CD4-positive, alpha-beta T cell treated with Interleukin-6 for 4 hours (primary cell): ENCODE measurements at places on chromosomes 2 and 18.

DNA sequence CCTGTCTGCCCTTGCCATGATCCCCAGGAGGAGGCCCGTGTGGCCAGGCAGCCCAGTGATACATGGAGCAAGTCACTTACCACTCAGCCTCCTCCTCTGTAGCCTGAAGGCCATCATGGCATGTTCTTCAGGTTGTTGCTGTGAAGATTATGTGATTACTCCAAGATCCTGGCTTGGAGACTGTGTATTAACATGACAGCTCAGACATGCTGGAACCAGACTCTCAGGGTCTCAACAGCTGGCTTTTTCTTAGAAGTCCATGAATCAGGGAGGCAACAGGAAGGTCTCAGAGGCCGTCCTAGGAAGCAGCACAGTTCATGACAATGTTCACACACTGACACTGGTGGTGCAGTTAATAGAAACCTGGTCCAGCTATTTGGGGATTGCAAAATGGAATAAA lies 158.6 kb upstream of the TWIST2 start:
- DNase-seq = no peak

- DNase-seq = no peak
Observed at GRCh38 chr2:18788592-18788991, 199.2 kb upstream of the NT5C1B start.

- no peak for DNase-seq
Observed at GRCh38 chr2:24429197-24430074, 61.6 kb upstream of the NCOA1 start.

DNA sequence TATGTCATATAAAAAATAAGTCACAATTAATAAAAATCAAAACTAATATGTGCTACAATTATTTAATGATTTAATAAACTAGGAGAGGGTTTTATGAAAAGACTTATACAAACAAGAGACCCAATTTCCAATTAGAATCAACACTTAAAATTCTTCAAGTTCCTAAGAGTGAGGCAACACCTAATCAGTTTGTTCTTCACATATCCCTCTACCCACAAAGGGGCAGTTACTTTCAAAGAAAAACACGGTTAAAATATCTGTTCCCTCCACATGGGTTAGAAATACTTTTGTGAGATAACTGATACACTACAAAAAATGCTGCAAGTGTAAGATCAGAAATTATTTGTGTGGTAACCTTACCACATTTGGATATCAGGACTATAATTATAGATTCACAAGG lies 357.0 kb downstream of the ERBB4 start:
- DNase-seq = no peak

GRCh38 chr2:204544961-204545860 lies at the start of gene PARD3B:
Gene PARD3B (plus strand): TSS chr2:204545475. CDS start chr2:204546000, 525 bp downstream.
- peak; percentile 5 for DNase-seq

DNA sequence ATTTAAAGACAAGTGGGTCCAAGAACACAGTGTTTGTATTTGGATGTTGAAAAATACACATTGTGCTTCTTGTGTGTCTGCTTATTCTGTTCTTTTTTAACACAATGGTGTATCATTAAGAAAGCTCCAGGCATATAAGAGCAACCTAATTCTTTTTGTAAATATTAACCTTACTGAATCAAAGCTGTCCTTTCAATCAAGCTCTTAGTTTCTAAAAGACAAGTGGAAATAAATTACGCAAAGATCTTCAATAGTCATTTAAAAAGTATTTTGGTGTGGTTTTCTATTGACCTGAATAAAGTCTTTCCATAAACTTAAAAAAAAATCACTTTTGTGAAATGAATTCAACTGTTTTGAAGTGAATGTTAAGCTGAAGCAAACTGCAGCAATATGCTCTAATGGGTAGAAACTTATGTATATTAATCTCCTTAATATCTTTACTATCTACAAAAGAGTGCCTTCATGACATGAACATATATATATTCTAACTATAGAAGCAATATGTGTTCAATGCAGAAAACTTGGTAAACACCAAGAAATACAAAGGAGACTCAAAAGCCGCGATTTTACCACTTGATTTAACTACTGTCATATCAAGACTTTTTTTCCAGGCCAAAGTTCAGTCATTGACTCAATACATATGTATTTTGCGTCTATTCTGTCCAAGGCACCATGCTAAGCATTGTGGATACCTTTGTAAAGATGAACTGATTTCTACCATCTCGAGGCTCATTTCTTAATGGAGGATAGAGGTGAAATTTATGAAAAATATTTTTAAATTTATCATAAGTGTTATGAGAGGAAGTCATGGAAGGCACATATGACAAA lies 97.7 kb downstream of the ARHGAP15 start:
- DNase-seq = no peak

DNA sequence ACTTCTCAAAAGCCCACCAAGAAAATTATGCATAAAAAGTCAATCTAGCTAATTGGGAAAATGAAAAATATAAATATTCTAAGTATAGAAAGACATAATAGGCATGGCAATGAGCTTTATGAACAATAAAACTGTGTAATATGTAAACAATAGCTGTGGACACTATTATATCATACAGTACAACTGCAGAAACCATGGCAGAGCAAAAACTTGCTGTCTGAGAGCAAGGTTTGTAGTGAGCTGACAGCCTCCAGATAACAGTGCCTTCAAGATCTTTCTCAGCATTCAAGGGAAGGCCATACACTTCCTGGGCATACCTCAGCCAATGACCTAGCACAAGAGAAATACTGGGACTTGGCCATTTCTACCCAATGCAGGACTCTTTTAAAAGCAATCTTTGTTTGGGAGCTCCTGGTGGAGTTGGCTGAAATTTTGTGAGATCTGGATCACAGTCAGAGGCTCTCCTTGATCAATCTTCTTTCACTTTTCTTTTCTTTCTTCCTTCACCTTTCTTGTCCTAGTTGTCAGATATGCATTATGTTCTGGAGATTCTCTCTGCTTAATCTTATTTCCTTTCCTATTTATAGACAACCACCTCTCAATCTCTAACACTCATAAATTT lies 427.2 kb upstream of the UBE2E3 start:
- DNase-seq = no peak

DNA sequence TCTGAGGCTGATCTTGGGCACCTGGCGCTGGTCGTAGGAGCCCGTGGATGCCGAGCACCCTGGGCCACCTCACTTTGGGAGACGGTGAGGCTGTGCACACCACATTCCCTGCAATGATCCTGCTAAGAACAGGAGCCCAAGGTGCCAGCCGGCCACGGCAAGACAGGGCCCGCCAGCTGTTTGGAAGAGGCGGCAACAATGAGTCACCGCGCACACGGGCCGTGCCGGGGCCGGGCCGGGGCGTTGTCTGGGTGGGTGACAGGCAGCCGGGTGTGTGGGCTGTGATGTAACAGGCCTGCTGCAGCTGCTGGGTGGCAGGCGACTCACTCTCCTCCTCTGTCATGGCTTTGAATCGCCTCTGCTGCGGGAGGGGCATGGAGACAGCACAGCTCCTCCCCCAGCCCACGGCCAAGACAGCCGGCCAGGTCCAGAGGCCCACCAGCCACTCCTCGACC lies 49.7 kb upstream of the ODC1 start:
- peak; percentile 69 for DNase-seq

DNA sequence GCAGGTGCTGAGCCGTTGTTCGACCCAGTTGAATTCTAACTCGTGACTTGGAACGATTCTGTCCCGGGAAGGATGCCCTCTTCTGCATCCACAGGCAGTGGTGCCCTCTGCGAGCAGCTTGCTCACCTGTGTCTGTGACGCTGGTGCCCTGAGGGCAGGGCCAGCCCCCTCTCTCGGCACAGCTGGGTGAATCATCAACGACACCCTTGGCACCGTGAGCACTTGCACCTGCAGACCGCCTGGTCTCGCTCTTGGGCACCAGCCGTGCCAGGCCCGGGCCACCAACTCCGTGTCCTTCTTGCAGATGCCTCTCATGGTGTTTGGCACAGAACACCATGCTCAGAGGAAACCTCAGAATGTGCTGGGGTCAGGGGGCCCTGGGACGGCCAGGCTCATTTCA lies 75.0 kb downstream of the SLC66A2 start:
- DNase-seq = no peak

DNA sequence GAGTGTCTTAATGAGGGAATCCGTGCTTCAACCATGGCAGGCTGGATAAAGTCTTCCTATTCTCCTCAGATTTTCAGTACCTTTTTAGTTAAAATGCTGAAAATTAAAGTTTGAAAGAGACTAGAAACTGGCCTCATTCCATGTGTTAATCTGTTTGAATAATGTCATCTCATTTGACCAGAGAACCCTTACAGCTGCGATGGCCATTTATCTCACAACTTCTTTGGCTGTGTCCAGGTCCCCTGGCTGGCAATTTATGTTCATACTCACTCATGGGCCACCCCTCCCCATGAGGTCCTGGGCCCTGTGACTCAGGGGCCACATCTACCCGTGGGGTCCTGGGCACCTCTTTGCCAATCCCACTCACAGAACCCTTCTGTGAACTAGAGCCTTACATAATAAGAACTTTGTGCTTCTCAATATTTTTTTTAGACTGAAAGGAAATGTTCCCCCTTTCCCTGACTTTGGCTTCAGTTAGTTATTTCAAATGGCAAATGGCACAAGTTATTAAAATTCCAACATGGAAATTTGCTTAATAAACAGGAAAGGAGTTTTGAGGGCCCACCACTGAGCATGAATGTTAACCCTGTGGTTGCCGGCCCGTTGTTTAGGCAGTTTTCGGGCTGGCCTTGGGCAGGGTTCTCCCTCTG lies 134.6 kb downstream of the UXS1 start:
- no peak for DNase-seq

- no peak for DNase-seq
Observed at GRCh38 chr2:174383796-174384195, 11.7 kb upstream of the SCRN3 start.

DNA sequence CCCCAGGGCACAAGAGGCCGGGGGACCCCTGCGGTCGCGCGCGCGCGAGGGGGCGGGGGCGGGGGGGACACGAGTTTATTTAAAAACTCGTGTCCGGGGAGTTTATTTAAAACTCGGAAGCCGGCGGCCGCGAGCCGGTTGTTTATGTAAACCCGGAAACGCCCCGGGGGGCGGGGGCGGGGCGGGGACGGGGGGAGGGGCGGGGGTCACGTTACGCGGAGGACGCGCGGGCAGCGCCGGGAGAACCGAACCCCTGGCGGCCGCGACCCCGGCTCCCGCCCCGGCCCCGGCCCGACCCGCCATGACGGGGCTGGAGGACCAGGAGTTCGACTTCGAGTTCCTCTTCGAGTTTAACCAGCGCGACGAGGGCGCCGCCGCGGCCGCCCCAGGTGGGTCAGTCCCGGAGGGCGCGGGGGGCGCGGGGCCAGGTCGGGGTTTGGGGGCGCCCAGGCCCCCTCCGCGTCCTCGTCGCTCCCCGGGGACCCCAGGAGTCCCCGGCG lies 4.4 kb downstream of the NFATC1 start:
- peak; percentile 87 for DNase-seq

DNA sequence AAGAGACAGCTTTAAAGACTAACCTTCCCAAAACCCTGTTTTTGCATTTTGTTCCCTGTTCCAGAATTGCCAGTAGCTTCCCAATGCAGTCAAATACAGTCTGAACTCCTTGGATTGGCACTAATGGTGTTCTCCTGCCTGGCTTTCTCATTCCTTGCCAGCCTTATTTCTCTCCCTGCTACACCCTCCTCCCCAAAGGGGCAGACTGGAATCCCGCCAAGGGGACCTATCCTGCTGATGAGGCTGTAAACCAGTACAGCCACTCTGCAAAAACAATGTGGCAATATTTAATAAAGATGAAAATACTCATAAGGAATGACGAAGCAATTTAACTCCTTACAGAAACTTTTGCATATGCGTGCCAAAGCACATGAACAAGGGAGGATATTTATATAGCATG lies 4.5 kb upstream of the SLC4A5 start:
- DNase-seq = no peak

DNA sequence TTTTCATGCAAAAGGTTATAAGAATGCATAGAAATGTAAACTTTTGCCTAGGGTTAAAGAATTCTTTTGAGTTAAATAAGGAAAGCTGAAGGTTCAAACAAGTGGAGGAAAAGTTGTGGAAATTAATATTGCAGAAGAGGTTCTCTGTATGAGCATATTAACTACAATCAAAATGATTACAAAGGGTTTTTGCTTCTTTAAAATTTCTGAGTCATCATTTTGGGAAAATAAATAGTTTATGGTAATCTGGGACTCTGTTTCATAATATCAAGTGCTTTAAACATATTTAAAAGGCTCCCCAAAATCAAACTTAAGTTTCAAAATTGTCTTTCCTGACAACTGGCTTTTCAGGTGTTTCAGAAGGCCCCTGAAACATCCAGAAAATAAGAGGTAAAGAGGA lies 415.7 kb downstream of the ZNF804A start:
- DNase-seq = no peak

DNA sequence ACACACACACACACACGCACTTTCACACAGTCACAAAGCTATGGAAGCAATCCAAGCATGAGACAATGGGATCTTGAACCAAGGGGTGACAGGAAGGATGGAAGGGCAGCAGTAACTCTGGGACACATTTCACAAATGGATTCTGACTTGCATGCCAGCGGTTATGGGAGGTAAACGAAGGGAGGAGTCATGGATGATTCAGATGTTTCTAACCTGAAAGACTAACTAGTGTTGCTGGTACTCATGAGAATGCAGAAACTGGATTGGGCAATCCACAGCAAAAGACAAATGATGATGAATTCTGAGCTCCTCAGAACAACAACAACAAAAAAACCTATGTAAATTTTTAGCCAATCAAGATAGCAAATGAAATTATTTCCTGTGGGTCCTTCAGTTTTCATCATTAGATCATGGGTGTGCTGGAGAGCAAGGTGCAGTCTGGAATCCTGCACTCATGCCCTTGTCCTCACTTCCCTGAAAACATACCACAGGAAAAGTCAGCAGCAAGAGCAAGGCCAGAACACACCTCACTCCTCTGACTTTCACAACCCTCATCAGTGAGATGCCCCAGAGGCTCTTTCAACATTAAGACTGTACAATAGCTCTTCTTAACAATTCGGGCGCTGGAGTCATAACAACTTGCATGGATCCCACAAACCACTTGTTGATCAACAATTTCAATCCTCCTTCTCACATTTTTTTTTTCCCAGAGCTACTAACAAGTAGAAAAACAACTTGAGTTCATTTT lies 32.6 kb downstream of the ABCA12 start:
- DNase-seq = no peak
